NCI-H1048 (cell line): ENCODE measurements at places on chromosomes 13 and 19.

- no peak for DNase-seq
These were observed 4.7 kb upstream of the PTGIR start for GRCh38 chr19:46629546-46630025.

GRCh38 chr19:1354970-1355567, 28.6 kb upstream of the NDUFS7 start:
- DNase-seq: no peak

GRCh38 chr13:110551284-110551683, 10.2 kb downstream of the RAB20 start:
- DNase-seq: no peak

DNA sequence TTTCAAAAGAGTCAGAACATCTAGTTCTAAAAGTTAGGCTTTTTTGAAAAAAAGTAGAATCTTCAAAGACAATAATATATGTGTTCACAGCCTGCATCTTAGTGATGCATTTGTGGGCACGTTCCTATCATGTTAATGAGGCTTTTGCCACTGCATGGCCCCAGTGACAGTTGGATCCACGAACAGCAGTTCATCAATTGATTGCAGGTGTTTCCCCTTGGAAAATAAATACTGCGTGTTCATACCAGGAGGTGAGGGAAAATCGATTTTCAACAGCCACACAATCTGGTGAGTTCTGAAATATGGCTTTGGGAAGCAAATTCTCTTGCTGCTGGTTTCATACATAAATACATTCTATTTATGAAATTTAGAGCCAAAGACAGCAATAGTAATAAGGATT, 343.8 kb upstream of the SLC10A2 start:
- no peak for DNase-seq

GRCh38 chr19:10189616-10190015, 5.1 kb downstream of the DNMT1 start:
- no peak for DNase-seq

DNA sequence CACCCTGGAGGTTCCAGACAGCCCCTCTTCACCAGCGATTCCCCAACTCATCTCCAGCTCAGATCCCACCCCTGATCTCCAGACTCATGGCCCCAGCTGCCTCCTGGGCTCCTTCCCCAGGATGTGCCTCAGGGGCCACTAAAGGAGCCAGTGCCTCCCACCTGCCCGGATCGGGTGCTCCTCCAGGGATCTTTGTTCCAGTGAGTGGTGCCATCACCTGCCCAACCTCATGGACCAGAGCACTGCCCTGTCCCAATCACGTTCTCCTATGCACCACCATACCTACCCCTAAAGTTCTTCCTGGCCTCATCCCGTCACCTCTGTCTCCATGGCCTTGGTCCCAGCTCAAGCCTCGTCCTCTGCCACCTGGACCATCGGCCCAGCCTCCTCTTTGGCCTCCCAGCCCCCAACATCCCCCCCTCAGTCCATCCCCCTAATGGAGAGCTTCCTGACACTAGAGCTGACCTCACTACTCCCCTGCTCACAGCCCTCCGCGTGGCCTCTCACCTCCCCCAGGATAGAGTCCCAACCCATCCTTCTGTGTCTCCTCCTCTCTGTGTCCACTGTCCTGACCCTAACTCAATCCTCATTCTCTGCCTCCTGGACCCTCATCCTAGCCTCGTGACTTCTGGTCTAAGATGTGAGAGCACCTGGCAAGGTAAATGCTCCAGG, 8.8 kb upstream of the GARIN5A start:
- no peak for DNase-seq

DNA sequence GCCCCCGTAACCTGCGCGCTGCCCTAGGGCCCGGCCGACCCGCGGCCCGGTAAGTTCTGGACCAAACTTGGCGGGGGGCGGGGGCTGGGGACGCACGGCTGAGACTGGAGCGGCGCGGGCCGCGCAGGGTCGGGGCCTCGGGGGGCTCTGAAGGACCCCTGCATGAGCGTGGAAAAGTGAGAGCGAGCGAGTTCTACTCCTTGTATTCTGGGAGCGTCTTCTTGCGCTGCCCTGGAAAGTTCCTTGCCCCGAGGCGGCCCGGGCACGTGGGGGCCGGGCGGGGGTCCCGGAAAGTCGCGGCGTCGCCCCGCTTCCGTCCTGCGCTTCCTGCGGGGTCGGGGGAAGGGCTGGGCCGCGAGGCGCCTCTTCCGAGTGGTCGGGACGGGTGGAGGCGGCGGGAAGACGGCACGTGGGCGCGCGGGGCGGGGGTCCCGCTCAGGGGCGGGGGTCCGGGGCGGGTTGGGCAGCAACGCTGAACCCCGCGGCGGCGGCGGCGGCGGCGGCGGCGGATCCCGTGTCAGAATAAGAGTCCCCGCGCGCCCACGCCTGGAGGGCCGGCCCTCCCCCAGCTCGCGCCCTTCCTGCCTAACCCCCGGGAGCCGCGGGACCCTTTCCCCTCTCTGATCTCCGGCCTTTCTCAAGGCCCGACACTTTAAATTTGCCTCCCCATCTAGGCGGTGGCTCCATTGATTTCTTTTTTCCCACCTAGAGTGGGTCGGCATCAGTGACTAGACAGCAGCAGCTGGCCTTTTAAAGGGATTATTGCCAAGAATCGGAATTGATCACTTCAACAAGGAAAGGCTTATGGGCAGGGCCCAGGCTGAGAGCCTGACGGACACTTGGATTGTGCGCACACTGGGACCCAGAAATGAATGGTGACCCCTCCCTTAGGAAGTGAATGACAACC, 749 bp downstream of the GATAD2A start:
- DNase-seq: no peak

GRCh38 chr19:43705729-43706128, 10.1 kb upstream of the IRGC start:
- DNase-seq: no peak

GRCh38 chr19:28184997-28185396, 1028.0 kb downstream of the UQCRFS1 start:
- no peak for DNase-seq

GRCh38 chr19:17549085-17549740, 6.2 kb upstream of the COLGALT1 start:
- DNase-seq: no peak

DNA sequence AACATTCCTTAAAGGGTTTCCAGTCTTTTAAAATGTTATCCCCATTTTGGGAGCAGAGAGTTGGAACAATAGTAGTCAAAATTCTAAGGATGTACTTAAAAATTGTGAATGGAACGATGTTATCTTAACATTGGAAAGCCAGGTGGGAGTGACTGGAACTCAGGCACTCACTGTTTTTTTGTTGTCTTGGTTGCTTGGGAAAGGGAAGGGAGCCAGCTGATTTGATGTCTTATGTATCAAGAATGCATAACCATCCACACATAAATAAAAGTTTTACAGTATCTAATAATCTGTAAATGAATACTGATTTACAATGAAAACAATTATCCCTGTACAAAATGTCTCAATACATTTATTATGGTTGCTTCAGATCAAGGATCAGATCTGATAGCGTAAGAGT, 88.7 kb downstream of the SLC10A2 start:
- no peak for DNase-seq

DNA sequence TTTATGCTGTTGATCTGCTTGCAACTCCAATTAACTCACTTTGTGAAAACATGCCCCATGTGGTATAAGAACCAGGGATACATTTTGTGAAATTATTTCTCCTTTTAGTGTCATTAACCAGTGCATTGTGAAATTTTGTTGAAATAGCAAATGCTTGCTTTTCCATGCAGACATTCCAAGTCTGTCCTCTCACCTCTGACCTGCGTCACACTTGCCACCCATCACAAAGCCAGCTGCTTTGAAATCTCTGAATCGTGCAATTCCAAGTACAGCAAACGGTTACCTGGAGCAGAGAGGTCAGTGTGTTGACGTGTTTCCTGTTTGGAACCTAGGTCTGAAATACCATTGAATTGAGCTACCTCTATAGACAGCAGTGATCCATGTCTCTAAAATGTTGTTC, 4.9 kb upstream of the SLC25A15 start:
- DNase-seq: no peak

DNA sequence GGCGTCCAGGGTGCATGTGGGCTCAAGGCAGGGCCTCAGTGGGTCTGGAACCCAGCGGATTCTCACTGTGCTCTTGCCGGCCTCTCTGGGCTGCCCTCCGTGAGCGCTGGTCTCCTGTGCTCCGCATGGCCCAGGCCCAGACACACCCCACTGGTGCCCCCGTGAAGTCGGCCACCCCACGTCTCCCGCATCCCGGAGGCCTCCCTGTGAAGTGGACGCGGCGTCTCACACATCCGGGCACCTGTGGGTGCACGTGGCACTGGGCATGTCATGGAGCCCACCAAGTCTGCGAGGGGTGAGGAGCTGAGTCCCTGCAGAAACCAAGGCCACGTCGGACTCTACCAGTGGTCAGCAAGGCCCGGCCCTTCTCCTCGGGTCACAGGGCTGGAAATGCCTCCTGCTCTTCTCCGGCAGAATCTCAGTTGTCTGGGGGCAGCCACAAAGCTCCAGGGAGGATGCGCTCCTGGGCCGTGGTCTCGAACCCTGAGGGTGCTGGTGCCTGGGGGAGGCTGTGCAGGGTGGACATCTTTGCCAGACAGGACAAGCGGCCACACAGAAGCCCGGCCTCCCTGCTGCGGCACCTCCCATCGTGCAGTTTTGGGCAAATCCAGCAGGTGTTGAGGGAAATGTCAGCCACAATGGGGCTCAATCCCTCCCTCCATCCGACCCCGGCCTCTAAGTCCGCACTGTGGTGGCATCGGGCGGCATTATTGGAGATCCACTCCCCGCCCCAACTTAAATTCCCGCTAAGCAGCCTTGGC, 2.2 kb downstream of the C13orf46 start:
- DNase-seq: no peak

DNA sequence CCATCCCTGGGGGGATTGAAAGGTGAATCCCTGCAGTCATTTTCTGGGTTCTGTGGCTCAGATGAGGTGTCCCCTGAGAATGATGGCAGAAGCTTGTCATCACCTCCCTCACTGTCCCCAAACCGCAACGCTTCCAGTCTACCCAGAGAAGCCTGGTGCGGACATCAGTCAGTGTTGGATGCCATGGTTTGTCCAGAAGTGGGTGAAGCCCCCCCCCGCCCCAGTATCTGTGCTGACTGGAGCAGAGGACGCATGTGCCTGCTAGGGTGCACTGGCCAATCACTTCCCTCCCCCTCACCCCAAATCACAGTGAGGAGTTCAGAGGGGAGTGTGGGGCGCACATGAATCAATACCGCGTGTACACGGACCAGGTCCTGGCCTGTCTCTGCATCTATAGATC, 150.5 kb downstream of the TEX29 start:
- DNase-seq: no peak

- no peak for DNase-seq
These were observed 970.5 kb downstream of the UQCRFS1 start for GRCh38 chr19:28242317-28242927.
